ENCODE measurements at places on chromosomes 13 and 19. TPM values are rescaled to one million over a fixed set of nuclear protein-coding genes. Genes with fewer than 3 reads are reported as not detected.
A peak's percentile ranks its signal among the peaks of the same experiment; 100 is the strongest.

ZNF560 gene
- 0.67 TPM for polyA plus RNA-seq

ZNF607 gene
- polyA plus RNA-seq = 16.4 TPM

PCDH17 gene
- 19.8 TPM for polyA plus RNA-seq

KCNJ14 gene
- polyA plus RNA-seq = 0.72 TPM

DNA sequence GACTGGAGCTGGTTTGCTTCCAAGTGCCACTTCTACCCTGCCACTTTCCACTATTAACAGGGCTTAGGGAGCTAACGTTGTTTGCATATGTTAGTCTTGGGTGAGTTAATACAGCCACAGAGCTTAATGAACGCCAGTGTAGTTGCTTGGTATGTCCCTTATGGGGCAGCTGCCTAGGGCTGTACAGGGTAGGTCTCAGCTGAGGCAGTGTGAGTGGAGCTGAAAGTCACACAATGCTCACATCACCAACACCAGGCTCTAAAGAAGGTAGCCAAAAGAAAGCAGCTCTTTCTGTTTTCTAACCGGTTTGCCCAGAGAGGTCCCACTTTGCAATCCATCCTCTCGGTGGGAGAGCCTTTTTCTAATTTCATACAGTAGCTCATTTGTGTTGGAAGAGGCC, 186.2 kb downstream of the RGCC start:
- no peak for DNase-seq

DNA sequence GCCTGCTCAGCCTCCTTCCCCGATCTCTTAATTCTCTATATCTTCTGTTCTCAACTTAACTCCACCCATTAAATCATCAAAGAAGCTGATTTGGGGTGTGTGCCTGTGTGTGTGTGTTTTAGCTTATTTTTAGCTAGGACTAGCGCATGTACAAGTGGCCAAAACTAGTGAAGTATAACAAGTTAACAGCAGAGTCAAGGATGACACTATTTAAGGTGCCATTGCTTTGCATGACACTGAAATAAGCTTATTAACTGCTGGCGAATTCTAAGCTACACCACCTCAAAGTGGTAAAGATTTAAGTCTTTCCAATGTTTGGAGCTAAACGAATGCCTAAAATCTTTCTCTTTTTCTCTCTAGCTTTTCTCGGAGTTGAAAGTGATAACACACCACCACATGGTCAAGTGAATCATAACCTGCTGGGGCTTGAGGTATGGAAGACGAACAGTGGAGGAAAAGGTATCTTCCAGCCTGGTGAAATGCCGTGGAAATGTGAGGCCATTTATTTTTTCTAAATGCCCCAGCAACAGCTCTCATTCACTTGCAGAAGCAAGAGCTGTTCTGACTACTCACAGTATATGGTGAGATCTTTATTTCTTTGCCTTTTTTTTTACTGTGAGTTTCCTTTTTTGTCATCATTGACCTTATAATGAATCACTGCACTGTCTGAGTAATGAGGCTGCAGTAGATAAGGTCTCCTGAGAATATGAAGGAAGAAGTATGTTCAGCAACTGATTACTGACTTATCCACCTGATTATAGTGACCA, 570.3 kb downstream of the PCDH9 start:
- DNase-seq = no peak

- peak; percentile 71 for DNase-seq
Measured at GRCh38 chr13:90717451-90717936, 630.0 kb upstream of the MIR17HG start.

GRCh38 chr13:99477493-99477892, 23.8 kb upstream of the TM9SF2 start:
- DNase-seq = no peak

DNA sequence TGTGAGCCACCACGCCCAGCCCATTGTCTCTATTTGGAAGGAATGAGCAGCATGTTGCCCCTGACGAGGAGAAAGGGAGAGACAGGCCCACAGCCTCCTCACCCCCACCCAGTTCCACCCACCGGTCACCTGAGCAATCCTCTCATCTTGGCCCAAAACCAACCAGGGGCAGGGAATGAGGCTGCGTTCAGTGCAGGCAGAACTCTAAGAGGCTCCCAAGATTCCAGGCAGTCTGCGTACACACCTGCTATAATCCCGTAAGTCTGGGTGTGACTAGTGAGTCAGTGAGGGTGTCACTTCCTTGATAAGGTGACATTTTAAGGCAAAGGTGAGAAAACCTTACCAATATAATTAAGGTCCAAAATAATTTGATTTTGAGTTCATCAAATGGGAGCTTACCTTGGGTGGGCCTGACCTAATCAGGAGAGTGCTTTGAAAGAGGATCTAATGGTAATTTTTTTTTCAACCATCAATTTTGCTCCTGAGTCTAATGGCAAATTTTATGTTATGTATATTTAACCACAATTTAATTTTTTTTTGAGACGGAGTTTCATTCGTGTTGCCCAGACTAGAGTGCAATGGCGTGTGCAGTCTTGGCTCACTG, 26.9 kb upstream of the KLF2 start:
- no peak for DNase-seq

DNA sequence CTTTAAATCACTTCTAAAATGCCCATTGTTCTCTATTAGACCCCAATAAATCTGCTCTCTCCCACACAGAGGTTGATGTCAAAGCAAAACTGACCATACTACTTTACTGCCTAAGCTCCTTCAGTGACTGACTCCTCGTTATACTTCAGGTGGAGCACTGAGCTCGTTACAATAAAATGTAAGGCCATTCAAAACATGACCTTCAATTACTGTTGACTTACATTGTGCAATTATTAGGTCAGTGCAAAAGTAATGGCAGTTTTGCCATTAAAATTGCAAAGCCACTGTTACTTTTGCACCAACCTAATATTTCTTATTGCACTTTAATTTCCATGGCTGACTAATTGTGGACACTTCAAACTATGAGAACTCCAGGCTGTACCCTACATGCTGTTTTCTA, 314.9 kb downstream of the MZT1 start:
- no peak for DNase-seq

DNA sequence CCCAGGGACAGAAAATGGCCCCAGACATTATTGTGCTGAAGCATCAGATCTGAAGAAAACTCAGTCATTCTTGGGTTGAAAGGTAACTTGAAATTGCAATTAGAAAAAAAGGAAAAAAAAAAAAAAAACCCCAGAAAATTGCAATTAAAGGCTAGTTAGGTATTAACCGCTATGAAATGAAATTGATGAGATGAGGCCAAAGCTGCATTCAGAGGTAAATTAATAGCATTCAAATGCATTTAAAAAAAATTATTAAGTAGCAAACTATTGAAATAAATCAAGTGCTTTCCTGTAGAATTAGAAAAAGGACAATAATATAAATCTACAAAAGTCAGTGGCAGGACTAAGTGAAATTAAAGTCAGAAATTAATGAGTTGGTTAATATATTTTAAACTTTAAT, 6.4 kb downstream of the PGLS start:
- DNase-seq = no peak

GRCh38 chr13:77732287-77732686, 34.8 kb downstream of the SLAIN1 start:
- DNase-seq = no peak

Data from renal cortex interstitium (tissue), 15 donors.